Suppressor macrophage (primary cell): ENCODE measurements at places on chromosomes 12 and 14.
A peak's percentile ranks its signal among the peaks of the same experiment; 100 is the strongest.

- no peak for DNase-seq
Observed at GRCh38 chr12:132560364-132560613, 50.1 kb downstream of the LRCOL1 start.

GRCh38 chr12:71938728-71939385 lies at the start of gene TPH2:
TPH2 (plus strand) TSS chr12:71938845; CDS start chr12:71938987, 142 bp downstream.
- peak; percentile 54 for DNase-seq

- no peak for DNase-seq
Observed at GRCh38 chr14:69263364-69263763, 3.4 kb downstream of the GALNT16 start.

- peak; percentile 92 for DNase-seq
Observed at GRCh38 chr12:57124261-57124877, 3.9 kb upstream of the LRP1 start.

DNA sequence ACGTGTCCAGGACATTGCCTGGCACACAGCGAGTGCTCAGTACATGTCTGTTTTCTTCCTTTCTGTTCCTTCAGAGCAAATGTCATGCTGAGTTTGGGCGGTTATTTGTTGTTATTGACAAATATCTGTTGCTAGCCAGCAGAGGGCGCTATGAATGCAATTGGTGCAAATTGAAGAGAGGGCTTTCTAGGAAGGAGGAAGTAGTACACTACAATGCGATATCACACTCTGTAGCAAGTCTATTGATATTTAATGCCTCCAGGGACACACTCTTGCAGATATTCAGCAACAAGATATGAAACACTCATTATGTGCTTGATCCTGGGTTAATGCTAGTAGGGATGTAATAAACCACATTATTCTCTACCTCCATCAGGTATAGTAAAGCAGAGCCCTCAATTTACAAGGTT lies 267.3 kb upstream of the SRRM4 start:
- peak; percentile 76 for DNase-seq

DNA sequence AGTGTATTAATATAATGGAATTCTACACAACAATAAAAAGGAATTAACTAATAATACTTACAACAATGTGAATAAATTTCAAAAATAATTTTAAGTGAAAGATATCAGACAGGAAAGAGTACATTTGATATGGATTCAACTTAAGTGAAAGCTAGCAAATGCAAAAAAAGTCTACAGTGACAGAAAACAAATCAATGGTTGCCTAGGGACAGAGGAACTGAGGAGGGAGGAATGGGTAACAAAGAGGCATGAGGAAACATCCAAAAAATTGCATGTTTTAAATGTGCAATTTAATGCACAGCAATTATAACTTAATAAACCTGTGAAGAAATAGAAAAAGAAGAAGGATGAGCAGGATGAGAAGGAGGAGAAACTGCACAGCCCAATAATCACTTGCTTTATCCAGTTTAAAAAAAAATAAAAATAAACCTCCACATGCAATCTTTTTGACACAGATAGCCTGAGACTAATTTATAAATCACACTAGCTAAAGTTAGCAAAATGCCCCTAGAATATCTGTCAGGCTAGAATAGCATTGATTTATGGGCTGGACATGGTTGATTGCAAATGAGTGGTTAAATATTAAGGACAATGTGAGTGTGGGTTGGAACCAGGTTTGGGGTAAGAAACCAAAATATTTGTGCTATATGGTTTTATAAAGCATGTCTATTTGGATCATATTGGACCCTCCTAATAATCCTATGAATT lies 1089.1 kb downstream of the TRHDE start:
- no peak for DNase-seq

- no peak for DNase-seq
Observed at GRCh38 chr12:92757597-92758121, 54.9 kb downstream of the PLEKHG7 start.

- no peak for DNase-seq
Observed at GRCh38 chr12:130185455-130186391, 23.5 kb downstream of the FZD10 start.

DNA sequence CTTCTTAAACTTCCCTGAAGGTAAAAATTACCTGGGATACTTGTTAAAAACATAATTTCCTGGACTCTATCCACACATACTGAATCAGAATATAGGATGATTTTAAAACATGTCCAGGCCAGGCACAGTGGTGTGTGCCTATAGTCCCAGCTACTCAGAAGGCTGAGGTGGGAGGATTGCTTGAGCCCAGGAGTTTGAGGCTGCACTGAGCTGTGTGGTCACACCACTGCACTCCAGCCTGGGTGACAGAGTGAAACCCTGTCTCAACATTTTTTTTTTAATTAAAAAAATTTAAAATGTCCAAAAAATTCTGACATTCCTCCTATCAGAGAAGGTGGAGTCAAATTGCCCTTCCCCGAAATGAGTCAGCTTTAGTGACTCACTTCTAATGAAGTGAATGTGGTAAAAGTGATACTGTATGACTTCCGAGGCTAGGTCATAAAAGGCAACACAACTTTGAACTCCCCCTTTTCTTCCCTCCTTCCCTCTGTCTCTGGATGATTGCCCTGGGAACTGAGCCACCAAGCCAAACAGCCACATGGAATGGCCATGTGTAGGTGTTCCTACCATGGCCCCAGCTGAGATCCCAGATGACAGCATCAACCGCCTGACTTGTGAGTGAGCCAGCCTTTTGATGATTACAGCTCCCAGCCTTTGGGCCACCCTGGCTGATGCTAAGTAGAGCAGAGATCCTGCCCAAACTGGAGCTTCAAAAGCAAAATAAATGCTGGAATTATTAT lies 36.3 kb downstream of the LIMA1 start:
- peak; percentile 75 for DNase-seq

DNA sequence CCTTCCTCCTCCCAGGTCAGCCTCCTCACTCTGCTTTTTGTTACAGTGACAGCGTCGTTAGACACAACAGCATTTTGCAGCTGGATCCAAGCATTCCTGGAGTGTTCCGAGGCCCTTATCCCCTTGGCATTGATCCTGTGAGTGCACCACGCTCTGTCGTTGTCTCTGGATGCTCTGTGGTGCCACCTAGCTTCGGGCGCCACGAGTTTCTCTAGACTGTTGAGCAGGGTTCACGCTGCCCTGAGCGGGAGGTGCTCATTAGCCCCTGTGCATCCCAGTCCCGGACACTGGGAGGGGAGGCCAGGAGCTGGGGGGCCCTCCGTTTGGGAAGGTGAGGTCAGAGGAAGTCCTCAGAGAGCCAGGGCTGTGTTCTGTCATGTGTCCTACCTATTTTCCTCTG lies 17.3 kb upstream of the DNAH10 start:
- peak; percentile 13 for DNase-seq
